NCI-H460 (cell line): ENCODE measurements at places on chromosomes 5 and 9. TPM values are rescaled to one million over a fixed set of nuclear protein-coding genes. Genes with fewer than 3 reads are reported as not detected.

Gene C9orf50
- total RNA-seq, result 0.20 TPM in 1 of 2 replicates, not detected in the other

Gene RNF208
- 0.37 and 0.40 TPM in 2 replicates for total RNA-seq

Gene MEGF10
- total RNA-seq, result 0.02 TPM in 1 of 2 replicates, not detected in the other

GRCh38 chr5:78972654-78973428 is 12.3 kb downstream of the ARSB start:
- no peak for DNase-seq

- DNase-seq, result no peak
Measured at GRCh38 chr5:22722056-22722455, 131.1 kb downstream of the CDH12 start.

- DNase-seq, result no peak
Measured at GRCh38 chr9:88745276-88746001, 210.5 kb downstream of the NXNL2 start.
